ENCODE measurements at places on chromosomes 3 and 15.

- no peak for DNase-seq
Measured at GRCh38 chr15:67067930-67068551, 2.6 kb downstream of the SMAD3 start.

- DNase-seq: no peak
Measured at GRCh38 chr15:96293441-96293840, 37.1 kb upstream of the NR2F2 start.

- no peak for DNase-seq
Measured at GRCh38 chr3:189490749-189491148, 140.4 kb upstream of the TP63 start.

DNA sequence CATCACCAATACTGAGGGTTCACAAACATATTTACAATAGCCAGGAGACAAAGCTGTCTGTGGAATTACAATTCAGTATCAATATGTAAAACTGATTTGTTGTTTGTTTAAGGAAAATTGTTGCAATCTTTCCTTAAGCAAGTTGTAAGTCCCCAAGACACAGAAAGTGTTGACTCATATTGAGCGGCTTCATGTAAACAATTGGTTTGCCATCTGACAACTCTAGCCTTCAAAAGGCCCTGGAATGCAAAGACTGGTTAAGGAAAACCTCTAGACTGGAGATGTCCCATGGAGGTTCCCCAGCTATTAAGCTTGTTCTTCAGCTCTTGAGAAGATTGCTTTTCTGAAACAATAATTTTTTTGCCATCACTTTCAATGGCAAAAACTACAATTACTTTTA is 283.7 kb upstream of the PROK2 start:
- DNase-seq: no peak

GRCh38 chr3:141386611-141387111 is 18.4 kb downstream of the ZBTB38 start:
- DNase-seq: no peak

DNA sequence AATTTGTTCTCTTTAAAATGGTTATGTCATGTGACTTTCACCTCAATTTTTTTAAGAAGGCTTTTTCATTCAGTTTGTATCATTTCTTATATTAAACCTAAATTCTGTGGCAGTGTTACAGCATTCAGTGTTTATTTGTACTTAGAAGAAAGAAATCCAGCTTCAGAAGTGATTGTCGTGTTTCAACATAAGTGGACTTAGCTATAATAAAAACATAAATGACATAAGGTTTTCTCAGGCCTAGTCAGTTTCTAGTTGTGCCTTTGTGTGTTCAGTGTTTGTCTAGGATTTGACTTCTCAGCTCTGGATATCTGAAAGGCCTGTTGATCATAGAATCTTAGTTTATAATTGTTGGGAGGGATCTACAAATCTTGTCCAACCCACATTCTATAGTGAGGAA is 80.5 kb downstream of the STT3B start:
- no peak for DNase-seq

DNA sequence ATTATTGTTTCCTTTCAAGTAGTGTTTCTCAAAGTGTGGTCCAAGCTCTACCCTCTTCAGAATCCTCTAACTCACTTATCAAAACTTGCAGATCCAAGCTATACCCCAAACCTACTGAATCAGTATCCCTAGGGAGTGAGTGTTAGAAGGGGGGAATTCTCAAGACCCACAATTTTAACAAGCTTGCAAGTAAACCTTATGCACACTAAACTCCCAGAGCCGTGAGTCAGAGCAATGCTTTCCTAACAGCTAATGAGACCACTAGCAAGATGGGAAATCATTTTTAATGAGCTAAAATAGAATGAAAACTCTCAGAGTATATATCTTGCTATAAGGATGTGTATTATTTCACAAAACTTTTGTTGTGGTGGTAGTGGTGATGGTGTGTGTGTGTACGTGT is 41.1 kb upstream of the SRGAP3 start:
- no peak for DNase-seq

- DNase-seq: no peak
Measured at GRCh38 chr3:169144731-169145130, 518.8 kb downstream of the MECOM start.

- no peak for DNase-seq
Measured at GRCh38 chr3:105254154-105254553, 112.6 kb upstream of the ALCAM start.

- DNase-seq: no peak
Measured at GRCh38 chr3:8317661-8318649, 183.7 kb upstream of the LMCD1 start.

DNA sequence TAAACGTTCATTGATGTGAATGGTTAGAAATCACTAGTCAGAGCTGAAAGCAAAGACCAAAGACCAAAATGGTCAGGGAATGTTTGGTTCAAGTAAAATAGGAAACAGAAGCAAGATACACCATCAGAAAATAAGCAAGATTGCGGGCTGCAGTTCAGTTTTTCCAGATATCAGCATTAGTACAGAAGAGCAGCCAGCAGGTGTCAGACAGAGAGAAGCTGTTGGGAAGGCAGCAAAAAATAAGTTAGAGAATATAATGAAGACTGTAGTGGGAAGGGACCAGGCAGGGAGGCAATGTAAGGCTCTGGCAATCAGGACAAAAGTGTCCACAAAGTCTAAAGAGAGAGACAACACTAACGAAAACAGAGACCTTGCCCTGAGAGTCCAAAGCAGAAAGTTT is 639.4 kb upstream of the NAALADL2 start:
- no peak for DNase-seq

DNA sequence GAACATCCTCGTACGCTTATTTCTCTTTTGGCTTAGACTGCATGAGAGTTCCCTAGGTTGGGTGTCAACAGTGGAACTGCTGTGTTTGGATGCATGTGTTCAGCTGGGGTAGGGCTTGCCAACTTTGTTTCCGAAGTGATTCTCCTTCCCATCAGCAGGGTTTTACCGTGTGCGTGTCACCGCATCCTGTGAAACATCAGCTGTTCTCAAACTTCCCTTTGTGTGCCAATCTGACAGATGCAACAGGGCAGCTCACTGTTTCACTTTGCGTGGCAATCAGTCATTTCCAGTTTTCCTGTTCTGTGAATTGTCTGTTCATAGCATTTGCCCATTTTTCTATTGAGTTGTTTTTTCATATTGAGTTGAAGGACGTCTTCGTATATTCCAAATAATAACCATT is 218.8 kb downstream of the VPS13C start:
- no peak for DNase-seq

DNA sequence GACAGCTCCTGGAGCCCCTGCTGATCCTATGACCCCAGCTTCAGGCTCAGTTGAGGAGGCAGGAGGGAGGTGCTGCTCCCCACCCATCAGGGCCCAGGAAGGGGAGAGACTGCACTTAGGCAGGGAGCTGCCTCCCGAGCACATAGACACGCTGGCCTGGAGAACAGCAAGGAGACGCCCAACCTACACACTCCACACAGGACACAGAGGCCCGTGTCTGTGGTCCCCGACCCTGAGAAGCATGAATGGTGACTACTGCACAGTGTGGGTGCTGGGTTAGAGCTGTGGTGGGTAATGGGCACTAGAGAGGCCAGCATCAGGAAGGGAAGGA is 1.1 kb upstream of the HHATL start:
- DNase-seq: no peak

DNA sequence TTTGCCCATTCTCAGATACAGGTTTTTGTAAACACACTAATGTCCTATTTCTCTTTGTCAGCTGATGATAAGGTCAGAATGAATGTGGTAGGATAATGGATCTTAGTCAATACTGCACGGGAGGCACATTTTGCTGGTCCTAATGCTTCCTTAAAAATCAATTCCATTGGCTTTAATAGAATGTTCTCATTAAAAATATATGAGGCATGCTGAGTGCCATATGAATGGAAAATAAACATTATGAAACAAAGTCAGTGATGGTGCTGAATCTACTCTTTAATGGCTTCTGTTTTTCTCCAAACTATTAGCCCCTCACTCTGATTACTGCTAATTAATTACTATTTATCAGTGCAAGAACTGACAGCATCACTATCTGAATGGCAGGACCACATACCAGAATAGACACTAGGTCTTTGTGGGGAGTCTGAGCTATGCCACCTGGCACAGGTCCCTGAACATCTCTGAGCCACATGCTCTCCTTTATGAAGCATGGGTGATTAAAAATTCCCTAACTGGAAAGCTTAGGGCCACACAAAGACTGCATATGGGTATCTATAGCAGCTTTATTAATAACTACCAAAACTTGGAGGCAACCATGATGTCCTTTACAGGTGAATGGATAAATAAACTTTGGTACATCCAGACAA is 278.9 kb downstream of the MEX3B start:
- DNase-seq: peak; percentile 15

DNA sequence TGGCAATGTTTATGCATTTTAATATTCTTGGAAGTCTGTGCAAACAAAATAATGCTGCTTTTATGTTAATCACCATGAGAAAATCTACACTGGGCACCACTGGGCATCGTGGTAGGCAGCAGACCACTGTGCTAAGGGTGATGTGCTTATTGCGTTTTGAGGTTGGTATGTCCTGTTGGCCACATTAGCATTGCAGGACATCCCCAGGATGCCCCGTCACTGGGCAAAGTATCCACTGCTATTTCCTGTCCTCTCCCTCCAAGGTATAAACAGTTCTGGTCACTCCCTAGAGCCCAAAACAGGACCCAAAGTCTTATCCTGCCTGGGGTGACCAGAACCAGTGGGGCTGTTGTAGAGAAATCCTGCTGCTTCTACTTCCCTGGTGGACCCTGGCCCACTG is 284.2 kb upstream of the ROPN1 start:
- DNase-seq: no peak

GRCh38 chr3:100833483-100833882 is 124.2 kb downstream of the TFG start:
- no peak for DNase-seq

DNA sequence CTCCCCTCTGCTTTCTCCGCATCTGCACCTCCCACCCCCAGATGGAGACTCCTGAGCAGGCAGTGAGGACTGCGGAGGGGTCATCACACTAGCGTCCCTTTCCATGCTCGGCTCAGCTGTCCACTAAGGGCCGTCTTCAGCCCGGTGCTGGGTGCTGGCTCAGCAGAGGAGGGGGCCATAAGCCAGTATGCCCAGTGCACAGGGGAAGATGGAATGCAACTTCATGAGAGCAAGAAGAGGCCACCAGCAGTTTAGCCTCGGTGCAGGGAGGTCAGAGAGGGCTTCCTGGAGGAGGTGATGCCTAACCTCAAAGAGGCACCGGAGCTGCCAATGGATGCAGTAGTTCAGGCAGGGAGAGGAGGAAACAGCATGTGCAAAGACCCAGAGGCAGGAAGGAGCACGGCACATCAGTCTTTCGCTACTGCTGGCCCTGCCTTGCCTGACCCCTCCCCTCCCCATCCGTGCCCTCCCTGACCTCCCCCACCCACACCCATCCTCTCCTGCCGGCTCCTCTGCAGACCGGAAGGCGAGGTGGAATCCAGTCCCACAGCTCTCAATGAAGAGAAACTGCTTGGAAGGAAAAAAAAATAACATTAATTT is 15.2 kb upstream of the PLXND1 start:
- no peak for DNase-seq

GRCh38 chr3:177124882-177125281 is 72.4 kb downstream of the TBL1XR1 start:
- no peak for DNase-seq

DNA sequence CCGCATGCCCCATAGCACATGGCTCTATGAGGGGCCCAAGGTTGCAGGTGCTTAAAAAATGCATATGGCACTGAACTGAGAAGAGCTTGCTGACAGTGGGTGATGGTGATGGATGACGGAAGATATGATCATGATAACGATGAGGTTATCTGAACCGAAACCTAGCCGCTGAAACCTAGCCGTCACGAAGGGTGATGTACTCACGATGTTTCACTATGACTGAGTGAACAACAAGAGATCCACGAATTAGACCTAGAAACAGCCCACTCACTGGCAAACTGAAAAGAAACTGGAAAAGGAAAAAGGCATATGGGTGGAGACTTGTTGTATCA is 57.6 kb upstream of the BCL6 start:
- no peak for DNase-seq

- DNase-seq: no peak
Measured at GRCh38 chr3:188156056-188156455, 2.1 kb downstream of the LPP start.

DNA sequence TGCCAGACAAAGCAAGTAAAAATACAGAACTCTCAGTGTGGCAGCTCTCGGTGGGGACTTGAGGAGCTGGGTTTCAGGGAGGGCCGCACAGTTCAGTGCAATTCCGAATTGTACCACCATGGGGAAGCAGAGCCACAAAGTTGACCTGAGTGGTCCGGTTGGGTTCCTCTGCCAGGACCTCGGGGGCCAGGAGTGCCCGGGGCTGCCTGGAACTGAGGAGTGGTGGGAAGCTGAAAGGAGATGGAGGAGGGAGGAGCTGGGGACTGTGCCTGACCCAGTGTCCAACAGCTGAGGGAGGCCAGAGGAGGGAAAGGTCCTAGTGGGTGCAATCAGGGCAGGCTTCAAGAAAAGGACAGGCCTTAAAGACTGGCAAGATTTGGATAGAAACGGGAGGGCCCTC is 32.2 kb upstream of the TRH start:
- DNase-seq: peak; percentile 16

GRCh38 chr15:85312486-85312885 is 67.9 kb upstream of the AKAP13 start:
- no peak for DNase-seq

- DNase-seq: no peak
Measured at GRCh38 chr15:40061212-40061901, 22.4 kb upstream of the SRP14 start.

GRCh38 chr3:163838769-163839168 is 1239.5 kb downstream of the SI start:
- DNase-seq: no peak

DNA sequence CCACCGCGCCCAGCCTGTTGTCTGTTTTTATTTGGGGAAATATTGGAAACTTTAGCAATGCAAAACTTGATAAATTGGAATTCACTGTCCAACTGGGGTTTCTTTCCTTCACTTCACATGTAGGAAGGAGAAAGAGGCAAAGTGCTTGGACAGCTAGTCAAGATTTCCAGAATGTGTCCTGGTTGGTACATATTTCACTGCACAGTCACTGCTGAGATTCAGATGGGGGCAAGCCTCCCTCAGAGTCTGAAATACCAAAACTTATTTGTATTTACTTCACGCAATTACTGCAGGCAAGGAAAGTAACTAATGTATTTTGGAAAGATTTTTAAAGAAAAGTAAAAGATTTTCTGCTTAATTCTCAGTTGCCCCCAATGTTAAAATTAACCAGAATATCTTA is 21.0 kb downstream of the LRRC31 start:
- DNase-seq: no peak

Measured in NCI-H446 (cell line).